ENCODE measurements at places on chromosomes 16 and 17.

DNA sequence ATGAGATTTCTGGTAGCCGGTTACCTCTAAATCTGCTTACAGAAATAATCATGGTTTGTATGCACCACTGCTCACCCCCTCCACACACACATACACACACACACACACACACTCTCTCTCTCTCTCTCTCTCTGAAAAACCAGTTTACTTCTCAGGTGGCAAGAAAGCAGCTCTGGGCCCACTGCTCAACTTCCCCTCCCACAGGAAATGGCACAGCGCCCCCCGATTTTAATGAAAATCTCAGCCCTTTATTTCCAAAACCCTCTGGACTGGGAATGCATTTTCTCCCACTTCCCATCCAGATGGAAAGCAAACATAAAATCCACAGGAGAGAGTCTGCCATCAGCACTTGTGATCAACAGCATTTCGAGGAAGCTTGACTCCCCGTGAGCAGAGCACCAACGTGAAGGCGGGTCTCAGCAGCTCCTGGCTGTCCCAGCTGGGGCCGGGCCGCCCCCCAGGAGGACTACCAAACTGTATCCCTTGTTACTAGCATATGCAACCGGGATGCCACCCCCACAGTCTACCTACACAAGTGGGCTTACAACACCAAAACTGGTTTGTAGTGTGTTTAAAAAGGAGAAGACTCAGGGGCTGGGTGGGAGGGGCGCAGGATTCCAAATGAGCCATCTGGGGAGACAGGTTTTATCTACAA, 121.1 kb downstream of the SLC39A11 start:
- peaks cover 6% of the 10 kb centered on the region for H3K36me3 ChIP-seq
- no peak for DNase-seq
- H3K4me1 ChIP-seq, result peaks cover 2% of the 10 kb centered on the region
- no peak overlapping the region for H3K4me3 ChIP-seq

- no peak overlapping the region for H3K4me3 ChIP-seq
- H3K27ac ChIP-seq, result peak overlapping the region; percentile 84
- DNase-seq, result no peak
- peaks cover 23% of the 10 kb centered on the region for H3K36me3 ChIP-seq
- peaks cover 25% of the 10 kb centered on the region for H3K4me1 ChIP-seq
Measured at GRCh38 chr16:83807327-83807709, 460 bp upstream of the HSBP1 start.

GRCh38 chr17:63741143-63741407, 524 bp downstream of the STRADA start:
- peaks cover 3% of the 10 kb centered on the region for H3K36me3 ChIP-seq
- H3K4me3 ChIP-seq, result peak overlapping the region; percentile 99
- peaks cover 18% of the 10 kb centered on the region for H3K4me1 ChIP-seq
- H3K27me3 ChIP-seq, result no peaks in the 10 kb centered on the region

DNA sequence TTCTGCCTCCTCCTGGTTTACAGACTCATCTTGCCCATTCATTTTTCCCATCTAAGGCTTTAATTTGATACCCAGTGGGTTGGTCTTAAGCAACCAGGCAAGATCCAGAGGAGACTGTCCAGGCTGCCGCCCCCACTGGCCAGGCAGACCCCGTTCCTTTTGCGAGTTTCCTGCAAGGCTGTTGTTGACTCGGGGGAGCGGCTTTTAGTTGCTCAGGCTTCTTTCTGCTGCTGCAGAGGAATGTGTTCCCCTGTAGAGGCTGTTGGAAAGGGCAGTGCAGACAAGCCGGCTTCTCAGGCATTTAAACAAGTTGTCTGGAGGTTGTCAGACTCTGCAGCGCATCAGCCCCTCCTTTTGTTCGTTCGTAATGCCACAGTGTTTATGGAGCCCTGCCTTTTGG, 231.2 kb downstream of the PRKCA start:
- H3K27me3 ChIP-seq, result no peaks in the 10 kb centered on the region
- no peak overlapping the region for H3K4me3 ChIP-seq
- H3K27ac ChIP-seq, result no peak overlapping the region
- peaks cover 46% of the 10 kb centered on the region for H3K36me3 ChIP-seq
- H3K4me1 ChIP-seq, result peaks cover 46% of the 10 kb centered on the region
- no peak for DNase-seq

DNA sequence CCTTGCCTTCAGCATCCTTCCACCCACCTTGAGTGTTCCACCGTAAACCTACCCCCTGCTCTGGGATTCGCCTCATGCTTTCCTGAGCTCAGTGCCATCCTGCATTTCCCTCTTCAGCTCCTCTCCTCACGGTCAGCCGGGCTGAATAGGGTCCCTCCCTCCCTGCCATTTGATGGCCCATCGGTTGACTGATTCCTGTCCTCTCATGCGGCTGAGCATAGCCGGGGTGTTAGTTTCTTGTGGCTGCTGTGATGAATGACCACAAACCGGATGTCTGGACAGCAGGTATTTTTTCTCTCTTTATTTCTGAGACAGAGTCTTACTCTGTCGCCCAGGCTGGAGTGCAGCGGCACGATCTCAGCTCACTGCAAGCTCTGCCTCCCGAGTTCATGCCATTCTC, 44.1 kb upstream of the MGAT5B start:
- no peaks in the 10 kb centered on the region for H3K27me3 ChIP-seq
- H3K4me3 ChIP-seq, result no peak overlapping the region
- H3K27ac ChIP-seq, result no peak overlapping the region
- no peaks in the 10 kb centered on the region for H3K4me1 ChIP-seq

DNA sequence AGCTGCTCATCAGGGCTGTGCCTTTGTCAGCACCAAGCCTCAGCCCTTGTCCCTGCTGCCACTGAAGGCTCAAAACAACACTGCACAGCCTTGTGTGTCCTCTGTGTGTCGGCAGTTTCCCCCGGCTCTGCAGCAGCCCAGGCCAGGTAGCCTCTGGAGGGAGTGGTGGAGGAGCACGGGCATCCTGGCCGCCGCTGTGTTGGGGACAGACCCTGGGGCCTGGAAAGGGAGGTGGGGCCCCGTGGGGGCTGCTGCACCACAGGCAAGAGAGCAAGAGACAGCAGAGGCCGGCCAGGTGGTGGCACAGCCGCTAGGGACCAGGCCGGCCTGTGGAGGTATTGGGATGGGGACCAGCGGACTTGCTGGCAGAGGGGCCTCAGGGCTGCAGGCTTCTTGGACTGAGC, 96.9 kb upstream of the ZNF750 start:
- no peaks in the 10 kb centered on the region for H3K27me3 ChIP-seq
- no peak overlapping the region for H3K4me3 ChIP-seq
- no peak for DNase-seq

GRCh38 chr17:4891411-4892410, 7.6 kb upstream of the C17orf107 start:
- no peaks in the 10 kb centered on the region for H3K4me1 ChIP-seq
- H3K27ac ChIP-seq, result no peak overlapping the region
- DNase-seq, result no peak

DNA sequence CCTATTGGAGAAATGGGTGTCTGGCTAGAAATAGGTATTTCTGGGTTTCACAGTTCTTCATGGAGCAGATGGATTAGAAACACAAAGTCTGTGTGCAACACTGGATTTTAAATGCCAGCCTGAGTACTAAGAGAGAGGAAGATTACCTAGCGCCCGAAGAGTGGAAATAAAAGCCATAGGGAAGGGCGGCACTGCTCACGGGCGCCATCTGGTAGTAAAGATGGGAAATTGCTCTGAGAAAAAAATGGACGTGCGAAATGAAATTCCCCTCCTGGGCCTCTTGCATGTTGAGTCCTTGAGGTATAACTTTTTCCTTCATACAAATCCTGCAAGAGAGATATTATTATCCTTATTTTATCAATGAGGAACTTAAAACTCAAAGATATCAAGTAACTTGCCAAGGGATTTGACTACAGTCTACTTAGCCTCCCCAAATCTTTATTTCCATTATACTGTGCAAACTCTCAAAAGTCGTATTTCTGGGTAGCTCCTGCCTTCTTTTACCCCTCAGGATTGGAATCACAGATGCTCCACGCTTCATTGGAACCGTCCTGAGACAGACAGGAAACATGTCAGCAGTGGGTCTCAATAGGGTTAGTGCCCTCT, 72.8 kb downstream of the MMD start:
- peak; percentile 25 for DNase-seq
- peaks cover 5% of the 10 kb centered on the region for H3K27me3 ChIP-seq
- no peak overlapping the region for H3K4me3 ChIP-seq

DNA sequence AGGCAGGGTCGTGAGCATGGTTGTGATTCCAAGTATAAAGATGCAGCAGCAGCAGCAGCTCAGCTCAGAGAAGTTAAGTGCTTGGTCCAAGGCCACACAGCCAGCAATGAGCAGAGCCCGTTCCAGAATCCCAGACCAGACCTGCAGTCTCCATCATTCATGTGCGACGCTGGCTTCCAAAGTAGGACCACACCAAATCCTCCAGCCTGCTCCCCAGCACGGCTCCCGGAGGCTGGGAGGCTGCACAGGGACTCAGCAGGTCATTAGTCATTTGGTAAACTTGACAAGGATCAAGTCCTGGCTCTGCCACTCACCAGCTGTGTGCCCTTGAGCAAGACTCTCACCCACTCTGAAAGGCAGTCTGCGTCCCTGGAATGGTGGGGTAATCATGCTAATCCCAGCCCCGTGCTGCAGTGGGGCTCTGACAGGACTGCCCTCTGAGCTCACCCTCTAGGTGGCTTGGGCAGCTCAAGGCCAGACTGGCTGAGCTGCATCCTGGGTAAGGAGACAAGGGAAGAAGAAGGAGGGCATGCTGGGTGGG, 95.1 kb upstream of the TMEM132E start:
- peaks cover 4% of the 10 kb centered on the region for H3K4me1 ChIP-seq
- H3K27me3 ChIP-seq, result peaks cover 27% of the 10 kb centered on the region
- DNase-seq, result no peak
- no peak overlapping the region for H3K4me3 ChIP-seq
- no peaks in the 10 kb centered on the region for H3K36me3 ChIP-seq
- H3K27ac ChIP-seq, result no peak overlapping the region

GRCh38 chr17:69609473-69610305, 195.2 kb downstream of the MAP2K6 start:
- H3K27ac ChIP-seq, result no peak overlapping the region
- no peak overlapping the region for H3K4me3 ChIP-seq
- peaks cover 7% of the 10 kb centered on the region for H3K27me3 ChIP-seq

- peaks cover 19% of the 10 kb centered on the region for H3K36me3 ChIP-seq
- H3K27me3 ChIP-seq, result no peaks in the 10 kb centered on the region
- H3K4me1 ChIP-seq, result peaks cover 52% of the 10 kb centered on the region
- peak overlapping the region; percentile 42 for H3K4me3 ChIP-seq
- H3K27ac ChIP-seq, result peak overlapping the region; percentile 96
- DNase-seq, result no peak
Measured at GRCh38 chr17:74778960-74779359, 2.8 kb upstream of the NAT9 start.

DNA sequence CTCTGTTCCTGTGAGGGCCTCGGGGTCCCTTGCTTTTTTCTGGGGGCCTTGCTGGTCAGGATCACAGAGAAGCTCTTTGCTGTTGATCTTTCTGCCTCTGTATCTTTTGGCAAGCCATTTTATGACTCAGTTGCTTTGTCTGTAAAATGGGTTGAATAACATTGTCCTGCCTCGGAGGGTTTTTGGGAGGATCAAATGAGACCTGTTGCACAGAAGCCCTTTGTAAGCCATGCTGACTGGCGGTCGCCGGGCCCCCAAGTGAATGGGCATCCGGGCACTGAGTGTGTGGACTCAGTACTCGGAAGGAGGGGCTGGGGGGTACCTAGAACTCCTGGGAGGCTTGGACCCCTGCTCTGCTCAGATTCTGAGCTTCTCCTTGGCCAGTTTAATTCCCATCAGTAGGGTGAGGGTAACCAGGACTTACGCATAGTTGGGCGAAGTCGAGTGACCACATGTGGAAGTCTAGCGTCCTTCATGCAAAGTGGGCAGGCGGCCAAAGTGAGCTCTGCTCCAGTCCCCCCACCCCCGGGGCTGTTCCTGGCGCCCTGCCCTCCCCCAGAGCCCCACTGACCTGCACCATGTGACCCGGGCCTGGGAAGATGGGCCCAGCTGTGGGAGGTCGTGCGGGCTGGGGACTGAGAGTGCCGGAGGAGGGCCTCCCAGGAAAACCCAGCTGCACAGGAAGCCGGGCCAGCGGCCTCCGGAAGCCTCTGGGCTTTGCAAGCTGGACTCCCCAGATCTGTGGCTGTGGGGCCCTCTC, 284.0 kb downstream of the SEC14L1 start:
- H3K27ac ChIP-seq, result no peak overlapping the region
- no peak for DNase-seq
- peaks cover 63% of the 10 kb centered on the region for H3K4me1 ChIP-seq
- no peaks in the 10 kb centered on the region for H3K36me3 ChIP-seq
- H3K4me3 ChIP-seq, result no peak overlapping the region

DNA sequence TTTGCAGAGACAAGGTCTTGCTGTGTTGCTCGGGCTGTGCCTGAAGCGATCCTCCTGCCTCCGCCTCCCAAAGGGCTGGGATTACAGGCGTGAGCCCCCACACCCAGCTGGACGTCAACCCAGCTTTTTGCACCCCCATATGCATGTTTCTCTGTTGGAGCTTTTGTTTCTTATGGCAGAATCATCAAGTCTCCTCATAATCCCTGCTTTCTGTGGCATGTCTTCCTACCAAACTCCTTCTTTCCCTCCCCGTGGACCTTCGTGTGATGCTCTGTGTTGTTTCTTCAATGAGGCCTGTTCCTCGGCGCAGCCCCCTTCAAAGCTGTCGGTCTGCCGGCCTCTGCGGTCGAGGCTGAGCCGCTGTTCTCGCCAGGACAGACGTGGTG, 71.6 kb downstream of the METRNL start:
- no peaks in the 10 kb centered on the region for H3K27me3 ChIP-seq
- H3K4me1 ChIP-seq, result peaks cover 8% of the 10 kb centered on the region
- H3K27ac ChIP-seq, result no peak overlapping the region
- H3K4me3 ChIP-seq, result no peak overlapping the region

DNA sequence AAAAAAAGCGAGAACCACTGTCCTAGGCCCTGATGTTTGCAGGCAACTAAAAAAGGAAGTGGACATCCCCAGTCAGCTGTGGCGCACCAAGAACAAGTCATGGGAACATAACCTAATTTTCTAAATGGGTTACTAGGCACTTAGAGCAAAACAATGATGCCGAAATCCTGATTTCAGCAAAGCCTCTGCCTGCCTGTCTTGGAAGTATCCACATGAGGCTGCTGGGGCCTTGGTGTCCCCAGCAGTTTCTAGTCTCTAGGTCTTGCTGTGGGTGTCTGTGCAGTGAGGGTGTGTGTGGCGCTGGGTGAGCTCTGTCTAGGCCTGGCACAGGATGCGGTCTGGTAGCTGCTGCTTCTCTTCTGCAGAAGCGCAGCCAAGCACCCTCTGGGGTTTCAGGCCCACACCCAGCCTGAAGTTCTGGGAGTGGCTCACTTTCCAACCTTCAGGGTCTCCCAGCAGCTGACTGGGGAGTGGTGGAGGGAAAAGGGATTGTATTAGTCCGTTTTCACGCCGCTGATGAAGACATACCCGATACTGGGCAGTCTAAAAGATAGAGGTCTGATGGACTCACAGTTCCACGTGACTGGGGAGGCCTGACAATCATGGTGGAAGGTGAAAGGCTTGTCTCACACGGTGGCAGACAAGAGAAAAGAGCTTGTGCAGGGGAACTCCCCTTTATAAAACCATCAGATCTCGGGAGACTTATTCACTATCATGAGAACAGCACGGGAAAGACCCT, 21.1 kb downstream of the STH start:
- no peaks in the 10 kb centered on the region for H3K27me3 ChIP-seq
- H3K27ac ChIP-seq, result peak overlapping the region; percentile 87
- H3K4me1 ChIP-seq, result peaks cover 10% of the 10 kb centered on the region
- H3K36me3 ChIP-seq, result peaks cover 6% of the 10 kb centered on the region
- peak; percentile 20 for DNase-seq

- peaks cover 10% of the 10 kb centered on the region for H3K4me1 ChIP-seq
- H3K36me3 ChIP-seq, result no peaks in the 10 kb centered on the region
- no peak for DNase-seq
- no peak overlapping the region for H3K4me3 ChIP-seq
Measured at GRCh38 chr16:79595931-79596450, 4.5 kb downstream of the MAF start.

- H3K36me3 ChIP-seq, result peaks cover 15% of the 10 kb centered on the region
- no peak overlapping the region for H3K27ac ChIP-seq
- H3K27me3 ChIP-seq, result no peaks in the 10 kb centered on the region
- no peak overlapping the region for H3K4me3 ChIP-seq
- H3K4me1 ChIP-seq, result peaks cover 11% of the 10 kb centered on the region
- DNase-seq, result no peak
Measured at GRCh38 chr17:58703137-58703915, 10.9 kb downstream of the RAD51C start.
